ENCODE measurements at places on chromosomes 11 and 22.

- DNase-seq, result no peak
These were observed 194.3 kb upstream of the MTNR1B start for GRCh38 chr11:92775003-92775676.

GRCh38 chr11:130865091-130865773, 51.0 kb downstream of the SNX19 start:
- no peak for DNase-seq

GRCh38 chr22:24161909-24162308, 19.4 kb upstream of the SUSD2 start:
- no peak for DNase-seq

GRCh38 chr11:84722583-84723108, 904.5 kb downstream of the DLG2 start:
- no peak for DNase-seq

DNA sequence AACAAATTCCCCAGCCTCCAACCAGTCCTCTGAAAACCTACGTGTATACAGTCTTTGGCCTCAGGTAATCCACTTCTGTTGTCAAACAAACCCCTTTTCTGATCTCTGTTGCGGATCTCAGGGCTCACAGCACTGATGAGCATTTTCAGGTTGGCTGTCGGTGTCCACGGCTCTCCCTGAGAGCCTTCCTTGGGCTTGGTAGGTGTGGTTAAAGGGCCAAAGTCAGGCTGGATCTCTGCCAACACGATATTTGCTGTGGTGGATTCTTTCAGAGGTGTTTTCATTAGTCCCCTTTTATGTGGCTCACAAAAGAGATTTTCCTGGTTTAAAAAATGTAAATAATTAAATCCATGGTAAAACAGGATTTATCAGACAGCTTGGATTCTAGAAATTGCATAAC, 2.9 kb downstream of the E2F8 start:
- no peak for DNase-seq

- DNase-seq, result no peak
These were observed 64.1 kb upstream of the LMO1 start for GRCh38 chr11:8327761-8328192.

DNA sequence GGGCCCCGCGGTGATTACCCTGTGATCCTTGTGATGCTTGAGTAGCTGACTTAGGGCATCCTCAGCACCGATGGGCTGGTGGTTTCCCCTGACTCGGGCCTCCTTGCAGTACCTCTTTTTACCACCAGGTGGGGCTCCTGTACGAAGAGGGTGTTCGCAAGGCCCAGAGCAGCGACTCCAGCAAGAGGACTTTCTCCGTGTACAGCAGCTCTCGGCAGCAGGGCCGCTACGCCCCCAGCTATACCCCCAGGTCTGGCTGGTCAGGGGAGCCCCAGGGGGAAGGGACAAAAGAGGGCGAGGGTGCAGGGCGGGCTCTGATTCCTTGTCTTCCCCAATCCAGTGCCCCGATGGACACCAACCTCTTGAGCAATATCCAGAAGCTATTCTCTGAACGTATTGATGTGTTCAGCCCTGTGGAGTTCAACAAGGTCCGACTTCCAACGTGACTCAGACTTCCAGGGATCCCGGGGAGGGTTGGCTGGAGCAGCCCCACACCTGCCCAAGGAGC, 1.3 kb upstream of the TM7SF2 start:
- peak; percentile 92 for DNase-seq

GRCh38 chr11:41609511-41609910, 150.1 kb upstream of the LRRC4C start:
- DNase-seq, result no peak

All from CD4-positive, CD25-positive, alpha-beta regulatory T cell (primary cell).